ENCODE measurements at places on chromosomes 11 and 22. TPM values are rescaled to one million over a fixed set of nuclear protein-coding genes. Genes with fewer than 3 reads are reported as not detected.

LMNTD2 gene
- total RNA-seq = 0.19 TPM

TRPC6 gene
- total RNA-seq = 1.5 TPM

CD81 gene
- total RNA-seq = 254 TPM

OR51M1 gene
- total RNA-seq = not detected

IMMP1L gene
- 9.0 TPM for total RNA-seq

LGALS1 gene
- total RNA-seq = 11,444 TPM

MTNR1B gene
- total RNA-seq = not detected

TRPM5 gene
- total RNA-seq = not detected

CCDC87 gene
- 0.44 TPM for total RNA-seq

DSCAML1 gene
- not detected for total RNA-seq

MS4A4E gene
- not detected for total RNA-seq

CCDC83 gene
- total RNA-seq = not detected

EIF1AD gene
- 32.6 TPM for total RNA-seq

MPZL2 gene
- 0.56 TPM for total RNA-seq

LAYN gene
- total RNA-seq = 27.1 TPM

CLCF1 gene
- total RNA-seq = 7.7 TPM

KDM4D gene
- total RNA-seq = 0.53 TPM

Data from aortic smooth muscle cell (primary cell).